MG63 (cell line): ENCODE measurements at places on chromosomes 3 and 15.

- no peak for DNase-seq
Observed at GRCh38 chr15:47246317-47246716, 471.0 kb upstream of the SEMA6D start.

DNA sequence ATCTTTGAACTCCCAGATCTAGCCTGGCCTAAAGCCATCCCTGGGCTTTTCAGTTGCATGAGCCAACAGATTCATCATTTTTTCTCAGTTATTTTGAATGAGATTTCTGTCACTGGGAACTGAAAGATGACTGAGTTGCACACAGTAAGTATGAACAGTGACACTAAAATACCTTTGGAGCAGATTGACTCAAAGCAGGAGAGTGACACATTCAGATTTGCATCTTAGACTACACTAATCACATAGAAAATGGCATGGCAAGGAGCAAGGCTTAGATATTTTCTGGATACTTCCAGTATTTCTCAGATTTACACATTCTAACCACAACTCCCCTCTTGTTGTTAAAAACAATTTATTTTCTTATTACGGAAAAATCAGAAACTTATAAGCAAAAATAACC is 32.8 kb downstream of the SEC62 start:
- DNase-seq = no peak

- peak; percentile 87 for DNase-seq
Observed at GRCh38 chr15:63374686-63375520, 6.7 kb downstream of the CA12 start.

- DNase-seq = no peak
Observed at GRCh38 chr3:179149951-179150350, 1.8 kb downstream of the PIK3CA start.

DNA sequence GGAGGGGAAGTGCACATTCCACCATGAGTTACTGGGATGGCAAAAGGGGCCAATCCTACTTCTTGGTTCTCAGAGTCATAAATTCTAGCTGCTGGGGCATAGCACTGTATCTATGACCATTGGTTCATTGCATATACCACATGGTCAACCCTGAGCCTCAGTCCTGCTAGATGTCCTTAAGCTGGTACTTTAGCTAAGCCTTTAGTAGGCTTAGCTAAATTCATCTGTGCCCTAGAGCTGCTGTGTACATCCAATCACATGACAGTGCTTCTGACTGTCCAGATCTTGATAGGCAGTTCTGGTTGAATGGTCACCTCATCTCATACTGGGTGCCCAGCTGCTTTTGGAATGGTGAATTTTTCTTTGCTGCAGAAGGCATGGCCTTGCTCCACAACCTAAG is 8.2 kb downstream of the NDUFB4 start:
- no peak for DNase-seq

- no peak for DNase-seq
Observed at GRCh38 chr3:89617706-89618105, 510.3 kb downstream of the EPHA3 start.

DNA sequence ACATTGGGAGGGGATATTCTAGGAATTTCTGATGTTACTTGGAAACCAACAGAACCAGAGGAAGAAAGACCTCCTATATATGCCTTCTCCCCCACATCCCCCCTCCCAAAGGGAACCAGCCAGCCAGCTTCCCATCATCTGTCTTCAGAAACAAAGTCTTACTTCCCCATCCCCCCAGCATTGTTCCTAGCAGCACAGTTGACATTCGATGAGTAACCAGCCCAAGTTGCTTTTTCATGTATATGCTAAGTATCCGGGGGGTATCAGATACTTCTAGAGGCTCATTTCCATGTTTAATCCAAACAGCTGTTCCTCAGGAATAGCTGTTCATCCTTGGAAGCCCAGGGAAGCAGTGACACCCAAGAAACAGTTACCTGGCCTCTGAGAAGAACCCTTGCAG is 16.0 kb downstream of the RMDN3 start:
- DNase-seq = no peak
